ENCODE measurements at places on chromosomes 6 and 20. TPM values are rescaled to one million over a fixed set of nuclear protein-coding genes. Genes with fewer than 3 reads are reported as not detected.

Gene OPN5
- not detected for total RNA-seq

Gene NKX2-2
- total RNA-seq = not detected

Gene SNRPB
- 79.1 TPM for total RNA-seq

Gene COL21A1
- total RNA-seq = 1.0 TPM

Gene SLC2A4RG
- total RNA-seq = 34.5 TPM

Gene SFTA2
- total RNA-seq = not detected

Gene COL9A1
- under 0.01 TPM for total RNA-seq

Gene ZFP64
- 22.9 TPM for total RNA-seq

Gene CDSN
- not detected for total RNA-seq

Gene LTB
- total RNA-seq = not detected

Gene CARMIL1
- 26.3 TPM for total RNA-seq

Gene RHAG
- not detected for total RNA-seq

Gene TXNDC5
- total RNA-seq = 422 TPM

Gene FKBP1A
- 137 TPM for total RNA-seq

Gene CLIC5
- under 0.01 TPM for total RNA-seq

Gene PROKR2
- total RNA-seq = not detected

Gene RAET1E
- total RNA-seq = 0.39 TPM

Gene ZSCAN9
- total RNA-seq = 12.0 TPM

Gene TBC1D20
- total RNA-seq = 45.4 TPM

Gene SLC4A11
- total RNA-seq = 1.2 TPM

Gene GPLD1
- 2.2 TPM for total RNA-seq

Gene PPP1R3G
- 2.1 TPM for total RNA-seq

Gene TREML2
- not detected for total RNA-seq

Gene CST5
- not detected for total RNA-seq

Gene WASF1
- 14.7 TPM for total RNA-seq

Data from articular chondrocyte of knee joint (primary cell).